ENCODE measurements at places on chromosomes 7 and 10. TPM values are rescaled to one million over a fixed set of nuclear protein-coding genes. Genes with fewer than 3 reads are reported as not detected.

The IL2RA gene
- total RNA-seq, result not detected

The AS3MT gene
- 13.0 TPM for total RNA-seq

The DLX6 gene
- not detected for total RNA-seq

The NPFFR1 gene
- not detected for total RNA-seq

The PODXL gene
- total RNA-seq, result 0.83 TPM

The MYPN gene
- 0.14 TPM for total RNA-seq

The HKDC1 gene
- total RNA-seq, result 0.28 TPM

The SLC26A5 gene
- not detected for total RNA-seq

The NUB1 gene
- total RNA-seq, result 36.0 TPM

The PIK3AP1 gene
- total RNA-seq, result 0.74 TPM

The ADAM22 gene
- total RNA-seq, result 0.37 TPM

The ANK3 gene
- 3.3 TPM for total RNA-seq

The TDRD1 gene
- total RNA-seq, result 0.83 TPM

The FAM171A1 gene
- total RNA-seq, result 19.3 TPM

The TMED4 gene
- 108 TPM for total RNA-seq

The PRTFDC1 gene
- 23.3 TPM for total RNA-seq

The AKR1B15 gene
- 0.43 TPM for total RNA-seq

The TCERG1L gene
- total RNA-seq, result not detected

The ABCC2 gene
- total RNA-seq, result 1.6 TPM

The KLF14 gene
- total RNA-seq, result not detected

The GOLGA7B gene
- total RNA-seq, result not detected

The GNAT3 gene
- not detected for total RNA-seq

The GRID2IP gene
- total RNA-seq, result not detected

The LIPF gene
- total RNA-seq, result not detected

The GIMAP6 gene
- total RNA-seq, result 0.14 TPM

The GLI3 gene
- 5.1 TPM for total RNA-seq

The MKX gene
- total RNA-seq, result 0.57 TPM

The DOCK1 gene
- 98.5 TPM for total RNA-seq

The NXPH1 gene
- total RNA-seq, result not detected

Data from smooth muscle cell of bladder (primary cell).